AG04450 (cell line): ENCODE measurements at places on chromosomes 2 and 18.

- no peak for DNase-seq
Observed at GRCh38 chr2:213537579-213537978, 253.3 kb downstream of the SPAG16 start.

DNA sequence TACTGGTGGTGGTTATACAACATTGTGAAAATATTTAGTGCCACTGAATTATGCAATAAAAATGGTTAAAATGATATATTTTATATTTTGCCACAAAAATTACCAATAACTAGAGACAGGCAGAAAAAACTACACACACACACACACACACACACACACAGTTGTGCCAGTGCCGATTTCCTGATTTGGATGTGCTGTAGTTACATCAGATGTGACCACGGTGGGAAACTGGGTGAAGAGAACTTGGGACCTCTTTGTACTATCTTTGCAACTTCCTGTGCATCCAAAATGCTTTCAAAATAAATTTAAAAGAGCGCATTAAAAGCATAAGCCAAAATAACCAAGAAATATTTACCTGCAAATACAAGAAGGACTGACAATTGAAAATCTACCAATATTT, 61.6 kb upstream of the CCBE1 start:
- DNase-seq: no peak

DNA sequence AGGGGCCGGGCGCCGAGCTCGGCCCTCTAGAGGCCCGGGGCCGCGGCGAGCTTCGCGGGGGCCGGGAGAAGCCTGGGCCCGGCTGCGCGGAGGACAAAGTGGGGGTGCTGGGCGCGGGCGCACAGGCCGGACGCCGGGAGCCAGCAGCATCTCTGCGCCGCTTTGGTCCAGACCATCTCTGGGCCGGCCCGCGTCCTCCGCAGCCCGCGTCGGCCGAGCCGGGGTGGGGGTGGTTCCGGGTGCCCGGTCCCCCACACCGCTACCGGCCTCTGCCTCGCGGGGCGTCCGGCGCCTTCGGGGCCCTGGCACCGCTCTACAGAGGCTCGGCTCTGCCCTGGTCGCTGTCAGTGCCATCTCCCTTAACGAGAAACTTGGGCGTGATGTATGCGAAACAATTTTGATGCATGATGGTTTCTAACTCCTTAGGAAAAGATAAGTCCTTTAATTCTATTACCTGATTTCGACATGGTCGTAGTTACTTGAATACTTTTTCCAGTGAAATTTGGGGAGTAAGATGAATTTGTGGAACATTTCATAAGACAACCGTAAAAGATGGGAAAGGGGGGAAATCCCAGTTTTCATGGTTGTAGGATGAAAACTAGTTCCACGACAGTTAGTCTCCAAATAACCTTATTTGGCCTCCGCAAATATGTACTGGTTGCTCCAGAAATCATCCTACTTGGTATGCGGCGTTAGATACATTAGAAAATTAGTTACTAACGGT, 562 bp downstream of the TWSG1 start:
- DNase-seq: no peak

- no peak for DNase-seq
Observed at GRCh38 chr2:239574434-239575156, 173.8 kb upstream of the HDAC4 start.

DNA sequence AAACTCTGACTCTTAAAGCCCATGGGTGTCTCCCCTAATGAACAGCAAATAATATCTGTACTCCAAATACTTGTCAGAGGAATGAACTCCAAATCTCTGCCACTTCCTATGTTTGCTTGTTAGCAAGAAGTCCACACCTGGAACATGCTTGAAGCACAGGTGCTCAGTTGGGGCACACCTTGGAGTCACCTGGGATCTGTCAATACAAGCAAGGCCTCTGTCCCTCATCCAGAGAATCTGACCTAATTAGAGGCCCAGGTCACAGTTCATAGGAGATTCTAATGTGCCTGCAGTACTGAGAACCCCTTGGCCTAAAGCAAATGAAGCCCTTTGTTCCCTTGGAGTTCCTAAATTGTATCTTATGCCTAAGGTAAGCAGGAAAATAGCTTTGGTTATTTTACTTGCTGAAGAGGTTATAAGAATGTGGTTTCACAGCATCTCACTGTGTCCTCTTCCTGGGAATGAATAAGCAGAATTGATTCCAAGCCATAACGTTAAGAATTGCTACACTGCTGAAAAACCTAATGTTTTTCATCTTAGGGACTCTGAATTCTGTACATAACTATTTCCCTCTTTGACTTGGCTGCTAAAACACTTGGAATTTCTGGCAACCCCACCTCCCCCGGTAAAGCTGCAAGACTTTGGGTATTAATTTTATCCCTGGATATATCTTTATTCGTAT, 113.4 kb downstream of the PIEZO2 start:
- no peak for DNase-seq

DNA sequence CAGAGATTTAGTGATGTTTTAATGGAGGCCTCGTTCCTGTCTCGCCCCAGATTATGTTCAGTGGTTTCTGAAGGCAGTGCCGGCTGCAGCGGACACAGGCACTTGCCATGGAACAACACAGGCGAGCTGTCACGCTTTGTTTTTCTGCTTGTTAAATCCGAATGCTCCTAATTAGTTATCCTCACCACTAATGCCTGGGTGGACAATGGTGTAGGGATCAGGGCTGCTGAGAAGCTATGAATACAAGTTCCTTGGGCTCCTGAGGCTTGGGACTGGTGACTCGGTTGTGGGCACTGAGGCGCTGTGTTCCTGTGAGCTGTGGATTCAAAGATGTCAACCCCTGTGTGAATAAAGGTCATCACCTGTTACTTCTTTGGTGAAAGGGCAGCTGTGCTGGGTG, 123.5 kb downstream of the PLEKHM3 start:
- DNase-seq: no peak

GRCh38 chr2:20235655-20236305, 10.8 kb upstream of the SDC1 start:
- no peak for DNase-seq

DNA sequence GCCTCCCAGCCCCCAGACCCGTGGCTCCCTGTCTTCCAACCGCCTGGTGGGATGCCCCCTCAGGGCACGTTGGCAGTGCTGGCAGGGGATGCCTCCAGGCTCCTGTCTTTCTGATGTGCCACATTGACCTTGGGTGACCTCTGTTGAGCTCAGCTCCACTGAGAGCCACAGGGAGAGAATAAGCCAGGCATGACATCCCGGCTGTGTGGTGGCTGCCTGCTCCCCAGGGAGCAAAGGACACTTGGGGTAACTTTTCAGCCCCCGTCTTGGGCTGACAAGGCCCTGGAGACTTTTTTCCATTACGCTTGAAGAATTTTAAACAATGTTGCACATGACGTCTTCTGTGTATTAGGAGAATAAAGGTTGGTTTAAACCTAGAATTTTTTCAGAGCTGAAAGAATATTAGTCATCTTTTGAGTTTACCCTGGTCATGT, 246.0 kb downstream of the TSN start:
- no peak for DNase-seq

- no peak for DNase-seq
Observed at GRCh38 chr2:219620546-219620945, 6.9 kb upstream of the SLC4A3 start.

DNA sequence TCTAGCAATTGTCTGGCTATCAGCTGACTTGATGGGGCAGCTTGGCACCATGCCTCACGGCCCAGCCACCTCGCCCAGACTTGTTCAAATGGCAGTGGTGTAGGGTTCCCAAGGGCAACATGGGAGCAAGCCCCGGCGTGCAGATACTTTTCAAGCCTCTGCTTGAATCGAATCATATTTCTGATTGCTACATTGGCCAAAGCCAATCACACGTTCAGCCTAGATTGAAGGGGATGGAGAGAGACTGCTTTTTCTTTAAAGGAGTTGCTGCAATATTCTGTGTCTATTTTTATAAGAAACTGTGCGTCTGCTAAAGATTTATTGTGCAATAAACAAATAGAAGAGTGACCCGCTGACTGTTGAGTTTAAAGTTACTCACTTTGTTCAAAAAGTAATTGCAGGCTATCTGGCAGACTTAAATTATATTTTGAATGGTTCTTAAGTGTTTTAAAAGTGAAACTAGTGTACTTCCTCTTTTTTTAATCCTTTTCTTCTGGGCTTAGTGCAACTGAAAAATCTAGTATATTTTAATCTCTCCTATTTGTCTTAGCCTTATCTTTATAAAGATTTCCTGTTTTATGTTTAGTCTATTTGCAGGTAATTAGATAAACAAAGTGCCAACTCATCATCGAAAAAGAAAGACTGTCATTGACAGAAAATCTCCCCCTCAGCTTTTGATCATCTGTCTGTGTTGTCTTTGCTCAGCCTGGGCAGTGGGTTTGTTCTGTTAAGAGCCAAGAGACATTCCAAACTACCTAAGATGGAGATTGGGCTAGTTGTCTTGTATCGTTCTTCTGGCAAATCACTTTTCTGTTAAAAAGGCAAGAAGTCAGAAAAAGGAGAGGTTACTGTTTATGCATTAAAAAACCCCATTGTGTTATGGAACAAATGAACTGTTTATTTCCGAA, 156.1 kb downstream of the TPGS2 start:
- no peak for DNase-seq

- DNase-seq: no peak
Observed at GRCh38 chr18:69980982-69981804, 33.5 kb upstream of the CD226 start.

- no peak for DNase-seq
Observed at GRCh38 chr2:128433911-128434550, 115.4 kb upstream of the HS6ST1 start.
